ENCODE measurements at places on chromosomes 5 and 9. TPM values are rescaled to one million over a fixed set of nuclear protein-coding genes. Genes with fewer than 3 reads are reported as not detected.

DNA sequence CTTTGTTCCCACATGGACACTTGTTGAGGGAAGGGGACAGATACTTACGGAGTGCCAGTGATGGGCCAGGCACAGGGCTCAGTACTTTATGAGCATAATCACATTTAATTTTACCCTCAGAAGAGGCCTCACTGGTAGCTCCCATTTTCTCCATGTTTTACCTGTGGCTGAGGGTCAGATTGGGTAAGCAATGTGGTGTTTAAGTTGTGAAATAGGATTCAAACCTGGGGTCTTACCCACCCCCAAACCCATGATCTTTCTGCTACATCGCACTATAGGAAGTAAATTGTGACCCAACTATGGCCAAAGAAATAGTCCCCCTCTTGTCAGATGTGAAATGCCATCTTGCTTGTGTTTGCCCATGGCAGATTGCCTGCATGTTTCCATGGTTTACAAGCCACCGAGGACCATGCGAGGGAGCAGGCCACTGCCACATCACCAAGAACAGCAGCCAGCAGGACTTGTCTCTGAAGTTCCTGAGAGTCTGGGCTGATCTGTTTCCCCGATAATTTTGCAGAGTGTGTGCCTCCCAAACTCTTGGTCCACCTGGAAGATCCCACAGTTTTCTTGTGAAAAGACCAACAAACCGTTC is 95.4 kb downstream of the MACROH2A1 start:
- H3K27me3 ChIP-seq = no peaks in the 10 kb centered on the region
- H3K36me3 ChIP-seq = no peaks in the 10 kb centered on the region
- DNase-seq = no peak
- no peak overlapping the region for H3K4me3 ChIP-seq
- H3K27ac ChIP-seq = no peak overlapping the region

DNA sequence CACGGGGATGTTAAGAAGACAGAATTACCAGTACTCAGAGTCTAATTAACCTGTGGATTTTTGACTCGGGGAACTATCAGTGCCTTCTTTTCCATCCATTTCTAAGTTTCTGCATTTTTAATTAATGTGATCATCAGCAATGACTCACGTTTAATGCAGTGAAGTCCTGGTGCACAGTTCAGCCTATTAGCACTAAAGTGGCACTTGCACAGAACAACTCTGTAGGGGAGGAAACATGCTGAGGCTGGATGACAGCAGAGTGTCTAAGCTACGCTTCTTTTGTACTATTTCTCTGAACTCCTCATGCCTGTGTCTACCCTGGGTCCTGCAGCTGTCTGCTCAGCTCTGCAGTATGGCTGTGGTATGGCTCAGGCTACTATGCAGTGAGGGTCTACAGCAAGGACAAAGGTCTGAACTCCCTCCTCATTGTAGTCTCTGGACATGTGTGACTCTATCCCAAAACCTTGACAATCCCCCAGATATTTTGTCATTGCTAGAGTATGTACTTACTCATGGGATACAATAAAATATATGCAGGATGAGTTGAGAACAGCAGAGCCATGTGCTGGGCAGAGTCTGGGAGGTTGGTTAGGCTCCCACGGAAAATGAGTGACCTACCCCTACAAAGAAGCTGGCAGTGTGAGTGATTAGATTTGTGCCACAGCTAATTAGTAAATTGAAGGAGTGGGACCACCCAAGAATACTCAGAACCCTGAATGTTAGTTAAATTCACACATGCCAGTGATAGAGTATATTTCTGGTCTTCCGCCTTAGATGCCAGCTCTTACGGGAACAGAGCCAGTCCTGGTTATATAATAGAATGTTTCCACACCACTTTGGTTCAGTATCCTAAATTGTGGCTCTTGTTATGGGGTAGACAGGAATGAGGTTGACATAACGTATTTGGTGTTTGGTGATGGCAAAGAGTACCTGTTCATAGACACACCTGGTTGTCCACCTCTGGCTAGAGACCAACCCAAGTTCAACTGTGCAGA is 148.0 kb downstream of the GHR start:
- no peaks in the 10 kb centered on the region for H3K27me3 ChIP-seq
- no peaks in the 10 kb centered on the region for H3K36me3 ChIP-seq
- DNase-seq = no peak

DNA sequence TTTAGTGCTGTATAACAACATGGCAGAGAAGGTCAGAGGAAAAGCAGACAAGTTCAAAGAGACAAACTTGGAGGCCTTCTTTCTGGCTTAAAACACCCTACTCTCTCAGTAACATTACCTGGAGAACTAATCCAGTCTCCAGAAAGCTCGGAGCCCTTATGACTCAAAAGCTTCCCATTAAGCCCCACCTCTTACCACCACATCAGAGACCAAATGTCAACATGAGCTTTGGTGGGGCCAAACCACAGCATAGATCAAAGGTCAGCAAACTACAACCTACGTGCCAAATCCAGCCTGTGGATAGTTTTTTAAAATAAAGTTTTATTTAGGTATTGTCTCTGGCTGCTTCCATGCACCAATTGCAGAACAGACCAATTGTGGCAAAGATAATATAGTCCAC is 589.9 kb downstream of the DNAH5 start:
- H3K4me1 ChIP-seq = no peaks in the 10 kb centered on the region

BAAT gene
- not detected for total RNA-seq

GRM6 gene
- total RNA-seq = not detected

Measured in uterus (tissue), 4 donors.